ENCODE measurements at places on chromosomes 11 and 22. TPM values are rescaled to one million over a fixed set of nuclear protein-coding genes. Genes with fewer than 3 reads are reported as not detected.

C11orf91 gene
- total RNA-seq: 0.56 TPM

DYNC2H1 gene
- total RNA-seq: 3.7 TPM

SEPTIN5 gene
- total RNA-seq: 166 TPM

PIH1D2 gene
- total RNA-seq: 2.1 TPM

RAD9A gene
- 5.8 TPM for total RNA-seq

ISX gene
- not detected for total RNA-seq

MGAT3 gene
- total RNA-seq: 3.7 TPM

MS4A7 gene
- 5.4 TPM for total RNA-seq

SAAL1 gene
- total RNA-seq: 5.9 TPM

PHOX2A gene
- not detected for total RNA-seq

SMC1B gene
- total RNA-seq: not detected

TSPAN32 gene
- 24.6 TPM for total RNA-seq

PNPLA5 gene
- not detected for total RNA-seq

AGBL2 gene
- total RNA-seq: not detected

RIMBP3B gene
- 0.07 TPM for total RNA-seq

TIGD3 gene
- total RNA-seq: 0.19 TPM

KIRREL3 gene
- total RNA-seq: 0.29 TPM

OR8D4 gene
- total RNA-seq: not detected

APIP gene
- 35.3 TPM for total RNA-seq
